Right lung (tissue), 10 donors: ENCODE measurements at places on chromosomes 2 and 18. TPM values are rescaled to one million over a fixed set of nuclear protein-coding genes. Genes with fewer than 3 reads are reported as not detected.

Gene STPG4
- 0.13 TPM for polyA plus RNA-seq

Gene MAB21L4
- 1.7 TPM for polyA plus RNA-seq

Gene OBSL1
- polyA plus RNA-seq = 140 TPM

Gene GCG
- 1.3 TPM for polyA plus RNA-seq

- no peak for DNase-seq
These were observed 250.4 kb upstream of the SIX2 start for GRCh38 chr2:45259547-45260160.

DNA sequence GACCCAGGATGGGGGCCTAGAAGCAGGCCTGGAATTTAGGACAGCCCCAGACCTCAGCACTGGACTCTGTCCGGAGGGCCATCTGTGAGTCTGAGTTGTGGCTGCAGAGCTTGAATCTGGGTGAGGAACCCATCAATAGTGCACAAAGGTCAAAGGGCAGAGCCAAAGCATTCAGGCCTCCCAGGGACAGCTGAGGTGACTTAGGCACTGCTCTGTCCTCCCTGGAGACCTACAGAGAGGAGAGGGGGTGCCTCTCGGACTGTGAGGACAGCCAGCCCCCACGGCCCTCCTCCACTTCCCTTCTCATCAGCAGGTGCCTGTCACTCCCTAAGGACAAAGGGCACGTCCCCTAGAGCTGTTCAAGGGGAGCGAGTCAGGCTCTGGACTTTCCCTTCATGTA is 25.1 kb upstream of the PRLH start:
- no peak for DNase-seq
